ENCODE measurements at places on chromosomes 5 and 9. TPM values are rescaled to one million over a fixed set of nuclear protein-coding genes. Genes with fewer than 3 reads are reported as not detected.
A peak's percentile ranks its signal among the peaks of the same experiment; 100 is the strongest.

- no peaks in the 10 kb centered on the region for H3K4me1 ChIP-seq
- no peak overlapping the region for H3K4me3 ChIP-seq
- H3K36me3 ChIP-seq, result no peaks in the 10 kb centered on the region
- H3K27me3 ChIP-seq, result no peaks in the 10 kb centered on the region
Measured at GRCh38 chr5:122723606-122724352, 51.1 kb upstream of the SNX2 start.

- DNase-seq, result peak; percentile 22
- no peaks in the 10 kb centered on the region for H3K27me3 ChIP-seq
- no peaks in the 10 kb centered on the region for H3K4me1 ChIP-seq
- no peak overlapping the region for H3K4me3 ChIP-seq
- H3K36me3 ChIP-seq, result no peaks in the 10 kb centered on the region
Measured at GRCh38 chr5:138596105-138596881, 21.1 kb upstream of the HSPA9 start.

DNA sequence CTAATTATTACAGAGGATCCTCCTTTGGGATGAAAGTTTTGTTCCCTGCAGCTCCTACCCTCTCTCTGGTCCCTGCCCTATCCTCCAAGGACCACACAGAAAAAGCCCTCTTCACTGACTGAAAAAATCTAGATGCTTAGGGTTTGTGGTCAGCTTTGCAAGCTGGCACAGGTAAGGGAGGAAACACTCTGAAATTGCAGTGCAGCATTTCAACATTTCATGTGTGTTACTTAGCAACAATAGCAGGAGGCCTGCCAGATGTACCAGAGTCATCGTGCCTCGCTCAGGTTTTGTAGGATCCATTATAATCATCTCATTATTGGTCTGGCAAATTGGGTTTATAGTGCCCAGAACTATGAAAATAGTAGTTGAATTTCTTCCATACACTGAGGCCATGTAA is 109.5 kb downstream of the PALM2AKAP2 start:
- H3K27ac ChIP-seq, result no peak overlapping the region
- H3K36me3 ChIP-seq, result no peaks in the 10 kb centered on the region
- no peak for DNase-seq
- H3K4me1 ChIP-seq, result peaks cover 22% of the 10 kb centered on the region

DNA sequence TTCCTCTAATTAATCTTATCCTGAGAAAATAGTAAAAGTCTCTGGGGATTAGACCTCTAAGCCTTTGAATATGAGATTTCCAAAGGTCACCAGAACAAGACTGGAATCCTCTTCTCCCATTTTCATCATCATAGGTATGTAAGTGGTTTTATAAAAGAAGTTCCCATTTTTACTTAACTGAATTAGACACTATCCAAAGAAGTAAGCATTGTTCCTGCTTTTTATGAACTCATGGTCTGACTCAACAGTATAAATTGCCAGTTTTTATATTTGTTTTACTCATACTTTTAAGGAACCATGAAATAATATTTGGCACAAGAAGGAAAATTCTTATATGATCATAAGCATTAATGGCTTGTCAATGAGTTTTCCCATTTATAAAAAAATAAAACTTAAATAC is 167.1 kb upstream of the ADRA1B start:
- DNase-seq, result no peak
- no peaks in the 10 kb centered on the region for H3K4me1 ChIP-seq
- no peak overlapping the region for H3K4me3 ChIP-seq
- H3K27ac ChIP-seq, result no peak overlapping the region
- no peaks in the 10 kb centered on the region for H3K27me3 ChIP-seq

GRCh38 chr9:105244734-105245028 is 230 bp downstream of the SLC44A1 start:
- peak overlapping the region; percentile 78 for H3K27ac ChIP-seq
- H3K4me3 ChIP-seq, result peak overlapping the region; percentile 72
- H3K4me1 ChIP-seq, result peaks cover 31% of the 10 kb centered on the region
- no peak for DNase-seq
- H3K36me3 ChIP-seq, result no peaks in the 10 kb centered on the region
- no peaks in the 10 kb centered on the region for H3K27me3 ChIP-seq

GRCh38 chr5:139698490-139699146 is 50.5 kb downstream of the CXXC5 start:
- H3K4me3 ChIP-seq, result no peak overlapping the region
- H3K36me3 ChIP-seq, result no peaks in the 10 kb centered on the region
- peaks cover 32% of the 10 kb centered on the region for H3K4me1 ChIP-seq

DNA sequence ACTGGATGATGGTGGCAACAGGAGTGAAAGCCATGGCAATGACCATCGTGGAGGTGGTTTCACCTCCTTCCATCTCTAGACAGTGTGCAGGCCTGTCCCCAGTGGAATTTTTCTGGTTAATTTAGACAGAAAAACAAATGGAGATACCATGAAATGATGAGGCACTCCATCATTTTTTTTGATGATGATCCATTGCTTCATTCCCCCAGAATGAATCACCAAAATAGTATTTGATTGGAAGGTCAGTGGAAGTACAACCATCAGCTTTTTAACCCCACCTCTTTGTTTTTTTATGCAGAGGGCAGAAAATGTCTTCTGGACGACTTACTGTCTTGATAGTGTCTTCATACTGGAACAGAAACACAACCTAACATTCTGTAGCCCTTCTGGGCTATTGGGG is 42.6 kb upstream of the ADRA1B start:
- no peak for DNase-seq
- H3K4me3 ChIP-seq, result no peak overlapping the region
- no peak overlapping the region for H3K27ac ChIP-seq
- no peaks in the 10 kb centered on the region for H3K4me1 ChIP-seq
- H3K27me3 ChIP-seq, result no peaks in the 10 kb centered on the region

DNA sequence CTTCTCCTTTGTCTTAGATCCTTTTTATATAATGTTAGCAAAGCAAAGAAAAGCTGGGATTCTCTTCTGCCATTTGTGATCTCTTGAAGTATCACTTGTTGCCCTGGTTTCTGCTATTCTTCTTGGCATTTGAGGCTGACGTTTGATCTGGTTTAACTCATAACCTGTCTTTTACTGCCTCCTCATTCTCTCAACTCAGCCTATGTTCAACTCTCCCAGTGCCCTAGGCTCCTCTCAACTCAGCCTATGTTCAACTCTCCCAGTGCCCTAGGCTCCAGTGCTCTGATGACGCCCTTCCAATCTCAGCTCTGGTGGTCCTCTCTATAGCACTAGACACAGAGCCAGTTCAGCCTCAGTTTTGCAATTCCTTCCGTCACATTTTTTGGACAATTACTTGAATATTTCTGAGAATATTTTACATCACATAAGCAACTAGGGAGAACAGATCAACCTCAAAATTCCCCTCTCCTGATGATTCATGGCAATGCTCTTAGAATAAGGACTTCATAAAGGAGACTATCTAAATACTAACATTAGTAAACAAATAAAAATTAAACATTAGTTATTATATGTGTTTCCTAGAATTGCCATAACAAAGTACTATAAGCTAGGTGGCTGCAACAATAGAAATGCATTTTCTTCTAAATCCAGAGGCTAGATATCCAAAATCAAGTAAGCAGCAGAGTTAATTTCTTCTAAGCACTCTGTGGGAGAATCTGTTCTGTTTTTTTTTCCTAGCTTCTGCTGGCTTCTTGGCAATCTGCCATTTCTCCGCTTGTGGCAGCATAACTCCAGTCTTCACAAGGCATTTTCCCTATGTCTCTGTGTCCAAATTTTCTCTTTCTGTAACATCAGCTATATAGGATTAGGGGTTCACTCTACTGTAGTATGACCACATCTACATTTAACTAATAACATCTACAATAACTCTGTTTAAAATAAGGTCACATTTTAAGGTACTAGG is 662.1 kb upstream of the FTMT start:
- no peaks in the 10 kb centered on the region for H3K36me3 ChIP-seq
- DNase-seq, result no peak
- no peak overlapping the region for H3K27ac ChIP-seq
- H3K4me1 ChIP-seq, result no peaks in the 10 kb centered on the region
- no peak overlapping the region for H3K4me3 ChIP-seq

KIAA1958 gene
- total RNA-seq, result 5.2 TPM

ROR2 gene
- 81.7 TPM for total RNA-seq

- H3K4me3 ChIP-seq, result peak within 1 kb of the TSS; percentile 47
- peak; percentile 81 for DNase-seq
- H3K27ac ChIP-seq, result no peak within 1 kb of the TSS
- no peaks in the 10 kb centered on the region for H3K36me3 ChIP-seq
Measured at GRCh38 chr5:110726249-110727024, at the start of gene TMEM232. TMEM232 (minus strand) TSS chr5:110726671; CDS start chr5:110667352, 59,319 bp downstream.

DNA sequence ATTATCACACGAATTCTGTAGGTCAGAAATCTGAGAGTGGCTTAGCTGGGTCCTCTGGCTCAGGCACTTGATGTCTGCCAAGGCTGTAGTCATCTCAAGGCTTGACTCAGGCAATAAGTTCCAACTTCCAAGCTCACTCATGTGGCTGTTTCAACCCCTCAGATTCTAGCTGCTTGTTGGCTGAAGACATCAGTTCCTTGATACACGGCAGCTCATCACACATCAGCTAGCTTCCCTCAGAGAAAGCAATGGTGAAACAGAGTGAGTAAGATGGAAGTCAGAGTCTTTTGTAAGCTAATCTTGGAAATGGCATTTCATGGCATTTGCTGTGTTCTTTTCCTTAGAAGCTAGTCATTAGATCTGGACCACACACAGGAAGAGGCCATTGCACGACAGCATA is 204.2 kb upstream of the PTGER4 start:
- no peak overlapping the region for H3K4me3 ChIP-seq
- no peaks in the 10 kb centered on the region for H3K27me3 ChIP-seq
- no peak for DNase-seq
- peaks cover 4% of the 10 kb centered on the region for H3K4me1 ChIP-seq
- H3K36me3 ChIP-seq, result no peaks in the 10 kb centered on the region
- H3K27ac ChIP-seq, result no peak overlapping the region
